HTR-8/SVneo (cell line): ENCODE measurements at places on chromosomes 16 and 17.

DNA sequence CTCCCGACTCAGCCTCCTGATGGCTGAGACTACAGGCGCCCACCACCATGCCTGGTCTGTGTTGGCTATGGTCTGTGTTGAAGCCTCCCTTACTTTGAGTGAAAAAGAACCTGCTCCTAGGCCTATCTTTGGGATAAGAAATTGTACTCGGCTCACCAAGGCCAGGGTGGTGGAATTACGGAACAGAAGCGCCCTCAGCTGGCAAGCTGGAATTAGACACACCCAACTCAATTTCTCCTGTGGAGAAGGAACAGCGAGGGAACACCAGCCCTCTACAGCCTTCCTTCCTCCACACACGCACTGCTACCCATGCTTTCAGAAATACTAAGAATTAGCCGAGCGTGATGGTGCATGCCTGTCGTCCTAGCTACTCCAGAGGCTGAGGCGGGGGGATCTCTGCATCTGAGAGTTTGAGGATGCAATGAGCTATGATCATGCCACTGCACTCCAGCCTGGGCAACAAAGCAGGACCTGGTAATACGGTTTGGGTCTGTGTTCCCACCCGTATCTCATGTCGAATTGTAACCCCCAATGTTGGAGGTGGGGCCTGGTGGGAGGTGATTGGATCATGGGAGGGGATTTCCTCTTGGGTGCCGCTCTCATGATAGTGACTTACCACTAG is 40.1 kb upstream of the RBBP6 start:
- peak; percentile 60 for DNase-seq

DNA sequence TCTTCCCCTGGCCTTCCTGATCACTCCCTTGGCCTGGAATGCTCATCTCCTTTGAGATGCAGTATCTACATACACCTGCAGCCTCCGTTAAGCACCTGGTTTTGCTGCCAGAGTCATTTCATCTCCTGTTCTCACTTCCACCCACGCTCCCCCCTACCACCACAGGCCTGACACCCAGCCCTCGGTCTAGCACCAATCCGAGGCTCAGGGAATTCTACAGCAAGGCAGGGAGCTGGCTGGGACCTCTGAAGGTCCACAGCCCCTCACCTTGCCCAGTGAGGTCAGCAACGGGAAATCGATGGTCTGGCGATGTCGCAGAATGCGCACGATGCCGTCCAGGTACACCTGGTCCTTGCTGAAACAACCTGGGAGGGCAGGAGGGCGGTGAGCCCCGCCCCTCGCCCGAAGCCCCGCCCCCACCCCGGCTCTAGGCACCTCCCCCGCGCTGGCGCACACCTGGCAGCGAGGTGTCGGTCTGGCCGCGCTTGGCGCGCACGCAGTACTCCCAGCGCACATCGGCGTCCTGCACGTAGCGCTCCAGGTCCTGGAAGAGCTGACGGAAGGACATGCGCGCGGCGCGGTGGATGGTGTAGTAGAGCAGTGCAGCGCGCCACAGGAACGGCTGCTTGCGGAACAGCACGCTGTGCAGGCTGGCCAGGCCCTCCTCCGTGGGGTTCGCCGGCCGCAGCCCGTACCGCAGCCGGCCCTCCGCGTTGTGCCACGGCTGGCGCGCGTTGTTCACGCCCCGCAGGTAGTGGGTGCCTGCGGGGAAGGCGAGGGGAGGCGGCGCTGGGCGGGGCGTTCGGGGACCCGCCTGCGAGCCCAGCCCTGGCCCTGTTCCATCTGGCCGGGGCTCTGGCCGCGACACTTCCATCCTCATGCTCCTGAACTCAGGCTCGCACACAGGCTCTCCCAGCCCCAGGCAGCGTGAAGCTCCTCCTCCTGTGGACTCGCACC is 5.7 kb downstream of the MATCAP1 start:
- DNase-seq: no peak

GRCh38 chr17:39634384-39634871 is 2.5 kb upstream of the STARD3 start:
- peak; percentile 63 for DNase-seq

GRCh38 chr16:10895053-10895946 is 18.3 kb downstream of the CIITA start:
- DNase-seq: peak; percentile 67

GRCh38 chr17:39069114-39069756 is 82.2 kb downstream of the PLXDC1 start:
- peak; percentile 83 for DNase-seq

- no peak for DNase-seq
These were observed 17.3 kb upstream of the KRT24 start for GRCh38 chr17:40720899-40721298.

DNA sequence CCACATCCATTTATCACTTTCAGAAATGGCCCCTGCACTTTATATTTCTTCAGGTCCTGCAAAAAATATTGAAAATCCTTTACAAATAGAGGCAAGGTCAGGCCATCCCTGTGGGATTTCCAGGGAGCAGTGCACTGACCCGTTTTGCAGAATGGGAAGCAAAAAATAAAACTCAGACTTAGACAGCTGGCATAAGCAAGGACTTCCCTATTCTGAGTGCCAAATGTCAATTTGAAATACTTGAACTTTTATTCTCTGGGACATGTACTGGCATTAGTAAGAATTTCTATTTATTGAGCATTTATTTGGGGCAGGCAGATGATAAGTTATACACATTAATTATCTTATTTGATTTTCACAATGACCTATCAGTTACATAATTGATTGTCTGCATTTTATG is 32.4 kb downstream of the PRKCB start:
- DNase-seq: no peak

- DNase-seq: no peak
These were observed 8.9 kb upstream of the TMEM132E start for GRCh38 chr17:34570506-34570905.

- DNase-seq: peak; percentile 31
These were observed 152.2 kb downstream of the SNX11 start for GRCh38 chr17:48259694-48260291.
